ENCODE measurements at places on chromosomes 7 and 10.

GRCh38 chr10:58352956-58353610 lies 18.3 kb downstream of the UBE2D1 start:
- DNase-seq: no peak

DNA sequence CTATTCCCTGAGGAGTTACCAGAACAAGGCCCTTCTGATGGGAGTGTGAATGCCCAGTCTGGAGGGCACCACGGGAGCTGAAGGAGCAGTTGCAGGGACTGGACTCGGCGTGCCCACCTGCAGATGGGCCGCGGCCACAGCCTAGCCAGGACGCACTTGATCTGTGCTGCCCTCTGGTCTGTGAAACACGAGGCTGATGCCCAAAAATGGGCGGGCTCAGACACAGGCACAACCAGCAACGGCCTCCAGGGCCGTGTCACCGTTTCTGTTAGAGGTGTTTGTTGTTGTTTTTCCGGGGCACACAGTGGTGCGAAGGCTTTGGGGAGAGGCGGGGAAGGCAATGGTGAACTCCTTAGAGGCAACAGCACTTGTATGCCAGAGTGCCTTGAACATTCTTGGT lies 235.8 kb downstream of the DNAJB6 start:
- no peak for DNase-seq

DNA sequence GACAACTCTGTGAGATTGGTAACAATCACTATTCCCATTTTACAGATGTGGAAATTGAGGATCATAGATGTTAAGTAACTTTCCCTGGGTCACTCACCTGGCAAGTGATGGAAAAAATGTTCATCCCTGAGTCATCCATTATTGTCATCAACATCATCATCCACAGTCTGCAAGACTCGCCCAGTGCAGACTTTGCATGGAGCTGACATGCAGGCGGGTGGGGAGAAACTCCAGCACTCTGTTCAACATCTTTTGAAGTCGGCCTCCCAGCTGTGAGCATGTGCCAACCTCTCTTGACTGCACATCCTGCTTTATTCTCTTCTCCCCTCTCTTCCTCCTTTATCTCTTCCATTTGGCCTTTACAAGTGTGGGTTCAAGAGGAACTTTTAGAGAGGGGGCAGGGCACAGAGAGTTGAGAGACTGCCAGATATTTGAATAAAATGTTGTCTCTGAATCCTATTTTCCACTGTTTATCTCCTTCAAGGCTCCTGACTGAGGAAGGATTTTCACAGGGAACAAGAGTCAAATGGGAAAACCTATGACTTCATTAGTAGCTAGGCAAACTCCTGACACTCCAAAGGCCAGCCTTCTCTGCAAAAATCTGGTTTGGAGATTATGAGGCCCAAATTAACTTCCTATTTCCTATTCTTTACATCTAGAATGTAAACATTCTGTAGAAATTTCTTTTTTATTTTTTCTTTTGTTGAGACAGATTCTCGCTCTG lies 283.7 kb upstream of the PODXL start:
- no peak for DNase-seq

GRCh38 chr10:6507311-6507710 lies 72.8 kb downstream of the PRKCQ start:
- DNase-seq: no peak

- no peak for DNase-seq
Measured at GRCh38 chr10:18497806-18498369, 153.5 kb downstream of the NSUN6 start.

GRCh38 chr10:51074238-51075028 lies at the start of gene PRKG1:
Gene PRKG1 (plus strand): TSS chr10:51074487.
- DNase-seq: no peak

DNA sequence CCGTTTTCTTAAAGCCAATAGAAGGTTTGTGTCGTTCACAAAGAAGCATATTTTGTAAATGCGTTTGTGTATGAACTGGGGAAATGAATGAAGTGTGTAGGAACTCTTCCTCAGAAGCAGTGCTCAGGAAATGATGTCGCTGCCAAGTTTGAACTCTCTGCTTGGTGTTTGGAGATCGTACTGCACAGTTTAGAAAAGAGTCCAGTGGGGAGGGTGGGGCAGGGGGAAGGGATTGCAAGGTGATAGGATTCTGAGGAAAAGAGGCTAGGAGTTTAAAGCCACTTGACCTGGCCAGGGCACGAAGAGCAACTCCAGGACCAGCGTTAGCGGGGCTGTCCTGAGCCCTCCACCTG lies 122.2 kb downstream of the CUBN start:
- DNase-seq: no peak

GRCh38 chr10:6136215-6137201 lies 47.7 kb downstream of the RBM17 start:
- peak; percentile 71 for DNase-seq
